ENCODE measurements at places on chromosomes 7 and 10.

DNA sequence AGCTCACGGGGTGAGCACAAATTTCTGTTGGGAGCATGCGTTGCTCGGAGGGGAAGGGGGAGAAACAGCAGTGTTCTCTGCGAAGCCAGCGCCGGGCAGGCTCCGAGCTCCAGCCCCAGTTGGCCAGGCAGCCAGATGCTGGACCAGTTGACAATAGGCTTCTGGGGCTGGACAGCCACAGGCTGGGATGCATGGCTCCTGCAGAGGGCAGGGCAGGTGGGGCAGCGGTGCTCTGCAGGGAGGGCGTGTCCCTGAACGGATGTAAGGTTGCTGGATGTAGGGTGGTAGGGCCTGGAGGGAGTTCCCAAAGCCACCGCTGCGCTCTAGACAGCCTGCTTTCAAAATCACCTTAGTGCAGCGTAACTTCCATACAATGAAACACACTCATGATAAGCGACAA, 574.9 kb downstream of the GLRX3 start:
- no peak for DNase-seq

DNA sequence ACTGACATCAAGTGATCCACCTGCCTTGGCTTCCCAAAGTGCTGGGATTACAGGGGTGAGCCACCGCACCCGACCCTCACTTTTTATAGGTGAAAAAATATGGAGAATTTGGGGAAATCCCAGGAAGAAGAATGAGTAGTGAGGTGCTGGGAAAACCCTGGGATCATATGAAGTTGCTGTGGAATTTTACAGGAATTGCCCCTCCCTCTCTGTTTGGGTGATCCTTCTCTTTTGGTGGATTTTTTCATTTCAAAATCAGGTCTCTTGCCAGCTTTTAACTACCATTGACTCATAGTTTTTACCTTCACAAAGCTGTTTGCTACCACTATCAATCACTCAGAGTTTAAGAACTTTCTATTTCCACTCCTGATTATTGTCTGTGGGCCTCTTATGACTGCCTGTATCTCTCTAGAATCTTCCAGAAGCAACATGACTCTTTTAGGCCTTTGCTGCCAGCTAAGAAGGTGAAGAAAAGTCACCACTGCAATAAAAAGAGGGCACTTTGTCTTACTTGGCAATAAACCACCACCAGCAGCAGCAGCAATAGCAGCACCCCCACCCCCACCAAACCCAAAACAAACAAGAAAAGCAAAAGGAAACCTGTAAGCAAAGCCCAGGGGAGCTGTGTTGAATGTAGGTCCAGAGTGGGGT, 4.0 kb upstream of the GIMAP8 start:
- no peak for DNase-seq

DNA sequence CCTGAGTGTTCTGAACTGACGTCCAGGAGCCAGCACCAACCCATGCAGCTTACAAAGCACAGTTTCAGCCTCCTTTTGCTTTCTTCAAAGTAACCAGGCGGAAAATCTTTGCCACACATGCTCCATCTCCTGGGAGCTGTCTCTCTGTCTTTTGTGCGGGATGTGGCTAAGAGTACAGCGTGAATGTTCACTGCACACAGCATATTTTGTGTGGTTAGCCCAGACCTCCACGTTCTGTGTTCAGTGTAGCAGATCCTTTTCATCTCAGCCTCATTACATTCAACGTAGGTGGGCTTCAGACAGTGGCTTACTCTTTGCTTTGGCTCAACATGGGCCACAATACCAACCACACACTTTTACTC, 200.8 kb downstream of the TNS3 start:
- no peak for DNase-seq

- DNase-seq = no peak
Observed at GRCh38 chr7:92874567-92874966, 38.2 kb upstream of the CDK6 start.

DNA sequence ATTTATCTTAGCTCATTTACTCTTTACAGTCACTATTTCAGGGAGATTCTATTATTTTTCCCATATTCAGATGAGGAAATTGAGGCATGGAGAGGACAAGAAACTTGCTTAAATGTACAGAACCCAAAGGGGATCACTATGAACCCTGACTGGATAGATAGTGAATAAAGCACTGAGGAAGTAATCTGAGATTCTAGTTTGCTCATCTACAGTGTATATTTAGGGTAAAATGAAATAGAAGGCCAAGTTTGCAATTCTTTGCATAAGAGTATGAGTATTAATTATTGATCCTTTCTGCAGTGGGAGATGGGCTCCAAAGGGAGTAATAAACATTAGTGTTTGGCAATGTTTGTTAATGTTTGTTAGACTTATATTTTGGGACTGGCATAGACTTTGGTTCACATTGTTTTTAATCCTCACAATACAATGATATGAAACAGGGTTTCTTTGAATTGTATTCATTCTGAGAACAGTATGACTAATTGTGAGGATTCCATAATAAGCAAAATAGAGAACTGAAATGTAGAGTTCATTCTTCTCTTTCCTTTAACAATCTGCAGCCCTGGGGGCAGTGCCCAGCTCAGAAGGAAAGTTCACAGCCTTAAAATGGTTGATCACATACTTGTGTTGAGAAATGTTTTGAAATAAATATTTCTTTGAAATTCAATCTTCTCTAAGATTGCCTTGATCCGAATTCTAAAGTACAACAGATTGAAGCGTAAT, 131.0 kb upstream of the ZNF804B start:
- no peak for DNase-seq

DNA sequence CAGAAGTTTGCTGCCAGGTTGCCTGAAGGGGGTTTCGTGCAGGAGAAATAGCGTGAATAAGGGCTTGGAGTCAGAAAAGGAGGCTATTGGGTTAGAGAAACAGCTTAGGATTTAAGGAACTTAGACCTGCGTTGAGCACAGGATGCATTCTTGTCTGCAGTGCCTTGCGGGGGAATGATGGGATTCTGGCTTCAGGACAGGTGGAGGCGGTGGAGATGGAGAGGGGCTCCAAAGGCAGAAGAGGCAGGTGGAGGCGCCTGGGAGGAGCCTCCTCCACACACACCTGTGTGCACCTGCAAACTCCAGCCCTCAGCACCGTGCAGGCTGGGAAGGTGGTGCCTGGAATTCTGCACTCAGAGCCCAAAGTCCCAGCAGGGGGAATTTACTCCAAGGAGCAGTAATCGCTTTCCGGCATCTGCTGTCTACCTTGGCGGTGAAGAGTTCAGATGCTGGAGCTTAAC, 1.8 kb downstream of the CLIP2 start:
- DNase-seq = no peak

DNA sequence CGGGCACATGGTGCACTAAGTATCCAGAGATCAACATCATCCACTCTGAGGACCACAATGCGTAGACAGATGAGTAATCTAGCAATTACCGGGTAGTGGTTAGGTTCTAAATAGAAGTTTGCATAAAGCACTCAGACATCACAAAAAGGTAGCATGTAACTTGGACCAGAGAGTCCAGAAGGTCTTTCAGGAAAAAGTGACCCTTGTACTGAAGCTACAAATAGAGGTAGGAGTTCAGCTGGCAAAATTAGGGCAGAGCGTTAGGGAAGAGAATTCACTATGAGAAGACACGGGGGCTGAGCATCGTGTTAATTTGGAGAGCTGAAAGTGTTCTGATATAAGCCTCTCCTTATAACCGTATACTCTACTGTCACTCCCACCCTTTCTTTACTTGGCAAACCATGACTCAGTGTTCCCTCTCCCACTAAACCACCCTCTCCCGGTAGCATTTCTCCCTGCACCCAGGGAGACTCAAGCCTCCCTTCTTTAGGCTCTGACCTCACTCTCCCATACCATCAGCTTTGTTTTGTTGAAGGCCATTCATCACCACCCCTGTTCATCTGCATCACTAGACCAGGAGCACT, 222.2 kb upstream of the FZD1 start:
- no peak for DNase-seq

- DNase-seq = no peak
Observed at GRCh38 chr10:44724415-44725174, 186.5 kb upstream of the TMEM72 start.

DNA sequence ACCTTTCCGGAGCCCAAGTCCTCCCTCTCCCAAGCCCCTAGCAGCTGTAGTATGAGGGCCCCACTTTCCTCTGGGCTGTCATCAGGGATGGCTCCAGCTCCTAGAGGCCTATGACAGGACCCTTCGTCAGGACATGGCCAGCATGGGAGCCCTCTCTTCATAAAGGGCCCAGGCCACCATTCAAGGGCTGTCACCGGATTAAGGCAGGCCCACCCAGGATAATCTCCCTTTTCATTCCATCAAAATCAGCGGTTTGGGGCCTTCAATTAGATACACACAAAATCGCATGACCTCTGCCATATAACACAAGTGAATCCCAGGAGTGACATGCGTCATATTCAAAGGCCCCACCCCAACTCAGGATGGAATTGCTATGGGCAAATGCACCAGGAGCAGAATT, 12.2 kb upstream of the GDF10 start:
- DNase-seq = no peak

- no peak for DNase-seq
Observed at GRCh38 chr10:96287392-96288105, 16.2 kb upstream of the BLNK start.

DNA sequence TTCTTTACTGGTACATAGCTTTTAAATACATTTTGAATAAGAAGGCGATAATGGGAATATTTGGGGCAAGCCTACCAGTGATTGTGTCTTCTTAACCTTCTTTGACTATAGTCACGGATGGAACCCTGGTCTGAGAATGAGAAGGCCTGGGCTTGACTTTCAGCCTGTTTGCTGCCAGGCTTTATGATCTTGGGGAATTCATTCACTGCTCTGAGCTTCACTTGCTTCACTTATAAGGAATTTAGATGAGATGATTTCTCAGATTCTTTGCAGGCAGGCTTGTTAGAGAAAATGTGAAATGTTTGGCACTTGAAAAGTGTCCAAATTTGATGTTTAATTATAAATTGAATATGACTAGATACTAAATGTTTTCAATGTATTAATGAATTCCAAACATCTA, 42.5 kb downstream of the NUP205 start:
- DNase-seq = no peak

DNA sequence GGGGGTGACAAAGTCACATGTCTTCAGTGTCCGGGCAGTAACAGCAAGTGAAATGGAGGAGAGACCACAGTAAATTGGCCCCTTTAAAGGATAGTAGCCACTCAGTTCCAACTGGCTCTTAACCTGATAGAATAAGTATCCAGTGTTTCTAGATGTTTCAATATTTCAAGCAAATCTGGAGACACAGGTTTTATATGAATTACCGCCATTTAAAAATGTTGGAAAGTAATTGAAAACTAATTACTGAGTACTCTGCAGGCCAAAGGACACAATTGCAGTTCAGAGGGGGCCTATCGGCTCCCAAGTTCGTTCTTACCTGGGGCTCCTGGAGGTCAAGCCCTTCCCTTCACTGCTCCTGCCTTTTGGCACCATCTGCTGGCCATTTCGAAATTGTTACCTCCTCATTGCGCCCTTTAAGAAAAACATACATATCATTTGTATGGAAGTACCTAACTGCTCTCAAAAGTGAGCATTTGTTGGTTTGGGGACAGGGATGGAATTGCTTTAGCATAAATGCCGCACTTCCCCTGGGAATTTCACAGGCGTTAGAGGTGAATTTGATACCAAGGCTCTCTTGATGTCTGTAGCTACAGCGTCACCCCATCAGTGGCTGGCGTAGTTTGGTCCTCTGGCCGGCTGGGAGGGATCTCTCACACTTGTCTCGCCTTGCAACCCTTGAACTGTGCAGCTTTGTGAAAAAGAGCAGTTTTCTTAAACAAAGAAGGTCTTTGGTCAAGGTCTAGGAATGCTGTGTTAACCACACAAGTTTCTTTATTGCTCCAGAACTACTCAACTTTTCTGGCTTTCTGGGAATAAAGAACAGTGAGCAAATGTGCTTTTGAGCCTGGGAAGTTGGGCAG, 220.0 kb downstream of the ARHGAP21 start:
- DNase-seq = no peak

DNA sequence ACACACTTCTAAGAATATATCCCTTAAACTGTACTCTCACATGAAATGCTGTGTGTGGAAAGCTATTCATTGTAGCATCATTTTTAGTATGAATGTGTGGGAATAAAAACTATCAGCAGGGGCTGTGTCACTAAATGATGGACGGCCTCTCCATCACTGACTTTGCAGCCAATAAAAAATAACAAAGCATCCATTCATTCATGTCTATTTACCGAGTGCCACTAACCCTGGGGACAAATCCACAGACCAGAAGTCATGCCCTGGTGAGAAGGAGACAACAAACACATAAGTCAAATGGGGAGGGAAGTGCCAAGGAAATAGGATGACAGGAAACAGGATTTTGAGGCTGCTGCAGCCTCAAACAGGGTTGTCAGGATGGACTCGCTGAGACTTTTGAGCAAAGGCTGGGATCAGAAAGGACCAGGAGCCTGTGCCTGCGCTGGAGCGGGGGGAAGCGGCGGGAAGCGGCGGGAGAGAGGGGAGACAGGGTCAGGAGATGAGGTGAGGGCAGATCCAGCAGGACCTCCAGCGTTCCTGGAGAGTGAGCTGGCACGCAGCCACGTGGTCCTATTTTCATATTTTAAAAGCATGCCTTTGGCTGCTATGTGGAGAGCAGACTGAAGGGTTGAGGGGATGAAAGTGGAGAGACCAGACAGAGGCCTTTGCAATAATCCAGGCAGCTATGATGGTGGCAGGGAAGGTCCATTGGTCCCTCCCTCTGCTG, 2.2 kb upstream of the NOM1 start:
- DNase-seq = no peak

DNA sequence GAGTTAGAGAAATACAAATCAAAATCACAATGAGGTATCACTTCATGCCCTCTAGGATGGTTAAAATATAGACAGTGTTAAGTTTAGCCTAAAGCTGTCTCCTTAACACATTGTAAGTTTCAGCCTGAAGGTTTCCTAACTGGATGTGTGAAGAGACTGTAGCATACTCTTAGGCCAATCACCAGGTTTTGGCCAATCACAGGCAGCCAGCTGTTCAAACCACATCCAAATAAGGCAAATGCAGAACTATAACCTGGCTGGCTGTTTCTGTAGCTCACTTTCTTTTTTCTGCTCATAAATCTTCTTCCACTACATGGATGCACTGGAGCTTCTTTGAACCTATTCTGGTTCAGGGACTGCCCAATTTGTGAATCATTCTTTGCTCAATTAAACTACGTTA, 19.7 kb downstream of the ESYT2 start:
- no peak for DNase-seq

- no peak for DNase-seq
Observed at GRCh38 chr7:2440608-2441245, 35.5 kb downstream of the GRIFIN start.

GRCh38 chr10:10364902-10365301, 652.8 kb upstream of the CELF2 start:
- no peak for DNase-seq

DNA sequence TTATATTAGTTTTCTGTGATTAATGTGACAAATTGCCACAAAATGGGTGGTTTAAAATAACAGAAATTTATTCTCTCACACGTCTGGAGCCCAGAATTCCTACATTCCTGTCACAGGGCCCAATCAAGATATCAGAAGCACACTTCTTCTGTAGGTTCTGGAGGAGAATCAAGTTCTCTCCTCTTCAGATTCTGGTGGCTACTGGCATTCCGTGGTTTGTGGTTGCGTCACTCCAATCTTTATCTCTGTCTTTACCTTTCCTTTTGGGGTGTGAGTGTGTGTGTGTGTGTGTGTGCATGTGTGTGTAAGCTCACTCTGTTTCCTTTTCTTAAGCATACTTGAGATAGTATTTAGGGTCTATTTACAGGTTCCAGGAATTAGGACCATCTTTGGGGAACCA, 115.5 kb upstream of the DKK1 start:
- DNase-seq = no peak

Data from skeletal muscle cell (primary cell).